ENCODE measurements at places on chromosomes 5 and 9. TPM values are rescaled to one million over a fixed set of nuclear protein-coding genes. Genes with fewer than 3 reads are reported as not detected.
A peak's percentile ranks its signal among the peaks of the same experiment; 100 is the strongest.

ECM2 gene
- total RNA-seq, result 3.3 TPM

TMOD1 gene
- 35.3 TPM for total RNA-seq

ZFP2 gene
- total RNA-seq, result 5.4 TPM

PCDHGA10 gene
- 10.2 TPM for total RNA-seq

DNA sequence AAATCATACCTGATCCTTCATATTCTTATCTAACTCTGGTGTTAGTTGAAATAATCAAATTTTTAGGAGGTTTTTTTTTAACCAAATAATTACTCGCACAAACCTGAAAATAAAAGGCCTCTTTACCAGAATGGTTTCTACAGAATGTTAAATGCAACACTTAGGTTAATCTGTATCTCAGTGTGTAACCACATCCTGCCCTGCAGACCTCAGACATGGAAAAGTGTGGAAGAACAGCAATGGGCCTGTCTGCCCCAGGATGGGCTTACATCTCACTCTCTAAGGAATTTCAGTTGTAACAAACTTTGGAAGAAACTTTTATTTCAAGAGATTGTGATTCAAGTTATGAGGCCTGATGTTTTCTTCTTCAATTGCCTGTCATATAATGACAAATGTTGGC is 32.5 kb upstream of the MIER3 start:
- DNase-seq, result no peak

DNA sequence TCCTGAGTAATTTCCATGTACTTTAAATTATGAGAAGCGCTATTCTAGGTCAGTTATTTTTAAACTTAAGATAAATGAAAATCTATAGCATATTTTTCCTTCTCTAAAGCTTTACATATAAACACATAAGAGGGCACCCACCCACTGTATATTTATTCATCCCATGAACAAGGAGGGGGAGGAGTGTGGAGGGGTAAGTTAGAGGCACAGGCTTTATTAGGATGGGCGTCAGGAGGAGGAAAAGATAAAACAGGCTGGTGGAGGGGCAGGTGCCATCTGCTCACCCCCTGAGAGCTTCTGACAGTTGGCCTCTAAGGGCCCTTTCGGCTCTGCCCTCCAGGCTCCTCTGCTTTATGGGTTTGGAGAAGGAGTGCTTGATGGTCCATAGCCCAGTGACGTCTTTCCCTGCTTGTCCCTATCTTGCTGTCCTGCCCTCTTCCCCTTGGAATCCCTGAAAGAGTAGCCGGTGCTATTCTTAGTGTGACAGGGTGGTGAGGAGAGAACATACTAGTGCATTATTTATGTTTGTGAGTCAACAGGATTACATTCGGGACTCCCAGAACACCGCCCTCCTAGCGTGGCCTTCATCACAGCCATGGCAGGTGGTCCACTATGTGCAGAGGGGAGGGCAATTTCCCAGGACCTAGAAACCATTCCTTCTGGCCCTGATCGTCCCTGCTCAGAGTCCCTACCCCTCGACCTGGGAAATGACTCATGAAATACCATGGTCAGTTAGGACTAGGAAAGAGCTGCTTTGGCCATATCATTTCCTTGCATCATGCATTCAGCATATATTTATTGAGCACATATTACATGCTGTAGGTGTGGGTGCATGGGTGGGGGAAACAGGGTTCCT is 7.9 kb upstream of the SYNPO start:
- DNase-seq, result no peak

GRCh38 chr9:97740848-97741821 is 44.0 kb upstream of the XPA start:
- peak; percentile 72 for DNase-seq

GRCh38 chr5:14225173-14225834 is 82.2 kb downstream of the TRIO start:
- no peak for DNase-seq

- no peak for DNase-seq
Observed at GRCh38 chr5:55073211-55073610, 29.2 kb upstream of the GZMA start.

- DNase-seq, result no peak
Observed at GRCh38 chr5:14668181-14668591, 3.7 kb downstream of the OTULIN start.

DNA sequence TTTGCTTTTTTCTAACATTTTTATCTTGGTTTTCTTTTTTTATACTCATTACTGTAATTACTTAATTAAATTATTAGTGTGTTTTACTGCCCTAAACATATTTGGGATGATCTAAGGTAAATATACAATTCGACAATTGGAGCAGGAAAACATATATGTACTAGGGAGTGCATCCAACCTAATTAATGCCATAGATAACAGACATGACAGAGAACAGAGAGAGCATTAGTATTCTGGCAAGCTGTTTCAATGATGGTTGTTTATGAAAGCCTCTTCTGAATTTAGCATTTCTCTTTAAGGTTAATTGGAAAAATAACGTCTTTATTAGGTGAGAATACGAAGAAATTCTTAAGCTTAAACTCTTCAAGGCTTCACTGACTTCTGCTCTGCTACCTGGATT is 300.1 kb upstream of the PRR16 start:
- no peak for DNase-seq

Measured in sigmoid colon (tissue), 7 donors.